ENCODE measurements at places on chromosomes 4 and X.

DNA sequence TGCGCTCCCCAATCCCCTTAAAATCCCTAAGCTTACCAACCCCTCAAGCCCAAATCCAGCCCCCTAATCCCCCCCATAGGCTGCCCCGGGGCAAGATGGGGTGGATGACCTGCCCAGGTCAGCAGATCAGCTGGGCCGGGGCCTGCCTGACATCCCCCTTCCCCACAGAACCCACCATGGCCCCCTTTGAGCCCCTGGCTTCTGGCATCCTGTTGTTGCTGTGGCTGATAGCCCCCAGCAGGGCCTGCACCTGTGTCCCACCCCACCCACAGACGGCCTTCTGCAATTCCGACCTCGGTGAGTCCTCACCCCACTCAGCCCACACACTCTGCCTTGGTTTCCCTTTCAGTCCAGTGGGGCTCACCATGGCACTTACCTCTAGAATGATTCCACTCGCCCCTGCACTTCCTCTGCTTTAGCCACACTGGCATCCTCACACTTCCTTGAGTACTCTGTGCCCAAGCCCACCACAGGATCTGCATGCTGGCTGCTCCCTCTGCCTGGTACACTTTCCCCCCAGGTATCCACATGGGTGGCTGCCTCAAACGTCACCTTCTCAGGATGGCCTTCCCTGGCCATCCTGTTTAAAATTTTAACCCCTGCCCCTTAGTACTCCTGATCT lies 1.1 kb downstream of the TIMP1 start:
- no peak for DNase-seq

DNA sequence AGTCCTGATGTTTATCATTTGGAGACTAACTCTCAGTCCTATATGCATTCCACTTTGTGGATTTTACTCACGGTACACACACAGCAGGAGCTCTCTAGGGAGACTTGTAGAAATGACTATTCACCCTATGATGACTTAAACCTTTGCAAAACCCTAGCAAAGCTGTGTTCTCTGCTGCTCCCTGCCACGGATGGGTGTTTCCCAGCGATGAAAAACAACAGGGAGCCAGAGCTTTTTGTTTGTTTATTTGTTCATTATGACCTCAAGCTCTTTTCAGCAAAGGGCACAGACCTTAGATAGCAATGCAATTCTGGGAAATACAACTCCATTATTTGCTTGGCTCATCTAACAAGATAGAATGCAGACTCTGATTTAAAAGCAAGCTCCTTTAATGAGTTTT lies 156.6 kb downstream of the GRIA3 start:
- DNase-seq = no peak

DNA sequence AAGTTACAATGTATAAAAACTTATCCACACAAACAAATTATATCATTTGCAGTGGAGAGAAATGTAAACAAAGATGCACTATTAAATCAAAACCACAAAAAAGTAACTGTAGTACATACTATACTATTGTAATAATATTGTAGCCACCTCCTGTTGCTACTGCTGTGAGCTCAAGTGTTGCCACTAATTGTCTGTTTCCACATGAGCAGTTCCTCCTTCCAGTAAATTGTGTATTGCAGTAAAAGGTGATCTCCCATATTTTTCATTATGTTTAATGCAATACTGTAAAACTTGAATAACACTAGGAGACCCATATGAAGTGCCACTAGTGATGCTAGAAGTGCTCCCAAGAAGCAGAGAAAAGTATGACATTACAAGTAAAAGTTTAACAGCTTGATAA lies 11.7 kb downstream of the LIN54 start:
- DNase-seq = no peak

DNA sequence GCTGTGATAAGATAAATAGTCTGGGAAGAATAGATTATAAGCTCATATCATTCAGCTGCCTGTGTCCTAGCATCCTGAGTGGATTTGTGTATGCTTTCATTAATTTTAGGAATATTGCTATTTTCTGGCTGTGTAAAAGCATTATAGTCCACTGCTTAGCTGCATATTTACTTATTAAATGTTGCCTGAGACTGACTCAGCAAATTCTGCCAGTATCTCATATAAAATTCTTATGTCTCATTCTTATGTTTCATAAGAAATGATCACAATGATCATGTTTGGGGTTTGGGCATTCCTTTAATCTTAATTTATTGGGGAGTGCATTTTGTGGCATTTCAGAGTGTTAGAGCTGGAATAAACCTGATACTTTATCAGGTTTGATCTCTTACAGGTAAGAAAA lies 34.9 kb downstream of the RASSF6 start:
- no peak for DNase-seq

DNA sequence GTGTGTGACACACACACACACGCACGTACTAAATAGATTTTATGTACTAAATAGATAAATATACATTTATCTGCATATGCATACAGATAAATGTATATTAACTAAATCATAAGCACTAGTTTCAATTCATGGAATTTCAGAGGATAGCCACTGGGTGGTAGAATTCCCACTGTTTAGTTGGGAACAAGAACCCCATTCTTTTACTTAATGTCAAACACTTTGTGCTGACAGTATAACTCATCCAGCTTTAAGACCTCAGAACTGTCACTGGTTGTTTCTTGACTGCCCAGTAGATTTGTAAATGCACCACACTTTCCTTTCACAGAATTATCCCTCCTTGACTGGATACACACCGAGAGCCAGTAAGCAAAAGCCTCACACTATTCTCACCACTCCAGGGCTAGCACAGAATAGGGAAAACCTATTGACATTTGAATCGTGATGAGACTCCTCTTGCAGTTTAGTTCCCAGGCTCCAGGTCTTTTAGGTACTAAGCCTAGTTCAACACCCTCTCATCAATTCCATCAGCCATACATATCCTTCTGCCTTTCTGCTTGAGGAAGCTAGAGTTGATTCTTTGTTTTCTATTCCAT lies 32.4 kb downstream of the PPARGC1A start:
- no peak for DNase-seq

GRCh38 chr4:87251106-87251505 lies 30.7 kb upstream of the KLHL8 start:
- no peak for DNase-seq

DNA sequence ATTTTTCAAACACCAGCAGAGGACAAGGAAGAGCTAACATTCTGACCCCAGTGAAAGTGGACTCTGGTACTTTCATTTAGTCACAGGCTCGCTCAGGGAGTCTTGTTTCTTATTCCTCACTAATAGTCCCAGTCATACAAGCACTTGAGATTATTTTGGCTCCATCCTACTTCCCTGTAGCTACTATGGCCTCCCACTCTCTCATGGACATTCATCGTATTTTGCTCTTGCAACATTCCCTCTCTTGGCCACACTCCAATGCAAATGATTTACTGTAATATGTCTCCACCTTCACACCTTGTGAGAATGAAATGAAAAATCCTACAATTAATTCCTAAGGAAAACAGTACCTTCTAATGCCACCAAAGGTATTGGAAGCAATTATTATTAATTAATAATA lies 21.3 kb downstream of the PLRG1 start:
- DNase-seq = no peak

- no peak for DNase-seq
Observed at GRCh38 chrX:155819525-155819924, 61.6 kb upstream of the VAMP7 start.

DNA sequence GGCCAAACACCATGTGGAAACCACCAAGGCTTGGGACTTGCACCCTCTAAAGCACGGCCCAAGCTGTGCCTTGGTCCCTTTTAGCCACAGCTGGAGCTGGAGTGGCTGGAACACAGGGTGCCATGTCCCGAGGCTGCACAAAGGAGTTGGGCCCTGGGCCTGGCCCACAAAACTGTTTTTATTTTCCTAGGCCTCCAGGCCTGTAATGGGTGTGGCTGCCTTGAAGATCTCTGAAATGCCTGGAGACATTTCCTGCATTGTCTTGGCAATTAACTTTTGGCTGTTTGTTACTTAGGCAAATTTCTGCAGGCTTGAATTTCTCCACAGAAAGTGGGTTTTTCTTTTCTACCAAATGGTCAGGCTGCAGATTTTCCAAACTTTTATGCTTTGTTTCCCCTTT lies 55.7 kb downstream of the IL15 start:
- no peak for DNase-seq

DNA sequence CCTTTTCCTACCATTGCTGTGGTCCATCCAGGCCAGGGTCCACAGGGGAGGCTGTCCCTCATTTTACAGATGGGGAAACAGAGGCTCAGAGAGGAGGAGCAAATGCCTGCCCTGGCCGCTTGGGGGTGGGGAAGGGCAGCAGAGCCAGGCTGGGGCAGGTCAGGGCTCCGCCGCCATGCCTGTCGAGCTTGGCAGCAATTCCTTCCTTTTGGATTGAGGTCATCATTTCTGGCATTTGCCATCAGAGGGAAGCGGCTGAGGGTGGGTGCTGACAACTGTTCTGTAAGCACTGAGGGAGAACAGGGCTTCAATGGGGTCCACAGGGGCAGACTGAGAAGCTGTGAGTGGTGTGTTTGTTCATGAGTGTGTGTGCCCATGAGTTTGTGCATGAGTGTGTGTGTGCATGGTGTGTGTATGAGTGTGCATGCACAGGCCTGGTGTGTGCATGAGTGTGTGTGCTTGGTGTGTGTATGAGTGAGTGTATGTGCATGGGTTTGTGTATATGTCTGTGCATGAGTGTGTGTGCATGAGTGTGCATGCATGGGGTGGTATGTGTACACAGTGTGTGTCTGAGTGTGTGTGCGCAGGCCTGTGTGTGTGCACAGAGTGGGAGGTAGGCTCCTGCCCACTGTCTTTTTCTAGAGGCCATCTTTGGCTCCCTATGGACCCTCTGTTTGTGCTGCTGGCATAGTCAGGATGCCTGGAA lies 115.2 kb downstream of the SORCS2 start:
- no peak for DNase-seq

GRCh38 chrX:68428431-68428830 lies 4.9 kb downstream of the OPHN1 start:
- DNase-seq = no peak

GRCh38 chr4:77430847-77431246 lies 174.8 kb upstream of the CXCL13 start:
- no peak for DNase-seq

- peak; percentile 78 for DNase-seq
Observed at GRCh38 chr4:87093443-87094123, 126.8 kb downstream of the KLHL8 start.

- no peak for DNase-seq
Observed at GRCh38 chrX:125137521-125137920, 182.2 kb upstream of the TEX13C start.

DNA sequence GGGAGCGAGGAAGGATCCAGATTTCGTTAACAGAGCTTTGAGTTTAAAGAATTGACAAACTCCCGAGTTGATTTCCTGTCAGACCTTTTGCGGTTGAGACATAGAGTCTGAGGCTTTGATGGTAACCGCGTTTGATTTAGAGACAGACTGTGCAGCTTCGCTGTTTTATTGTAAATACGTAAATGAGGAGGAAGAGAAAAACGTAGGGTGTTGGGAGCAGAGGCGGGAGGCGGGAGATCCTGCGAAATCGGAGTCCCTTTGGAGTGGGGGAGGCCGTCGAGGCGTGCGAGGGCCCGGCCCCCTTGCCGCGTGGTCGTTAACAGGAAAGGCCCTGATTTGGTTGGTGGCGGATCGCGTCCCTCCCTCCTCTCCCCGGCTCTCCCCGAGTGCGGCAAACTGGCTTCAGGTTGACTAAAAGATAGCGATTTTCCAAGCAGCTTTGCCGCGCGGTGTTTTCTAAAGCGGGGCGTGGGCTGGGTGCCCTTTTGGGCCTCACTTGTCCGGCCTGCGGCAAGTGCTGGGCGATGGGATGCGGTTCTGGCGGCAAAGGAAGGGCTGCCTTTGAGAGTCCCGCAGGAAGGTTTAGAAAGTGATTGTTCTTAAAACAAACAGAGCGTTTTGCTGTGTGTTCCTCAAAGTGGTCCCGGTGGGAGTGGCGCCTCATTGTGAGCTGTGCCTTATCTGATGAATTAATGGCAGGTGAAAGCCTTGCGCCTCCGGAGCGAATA lies 857 bp downstream of the SCML1 start:
- peak; percentile 81 for DNase-seq

DNA sequence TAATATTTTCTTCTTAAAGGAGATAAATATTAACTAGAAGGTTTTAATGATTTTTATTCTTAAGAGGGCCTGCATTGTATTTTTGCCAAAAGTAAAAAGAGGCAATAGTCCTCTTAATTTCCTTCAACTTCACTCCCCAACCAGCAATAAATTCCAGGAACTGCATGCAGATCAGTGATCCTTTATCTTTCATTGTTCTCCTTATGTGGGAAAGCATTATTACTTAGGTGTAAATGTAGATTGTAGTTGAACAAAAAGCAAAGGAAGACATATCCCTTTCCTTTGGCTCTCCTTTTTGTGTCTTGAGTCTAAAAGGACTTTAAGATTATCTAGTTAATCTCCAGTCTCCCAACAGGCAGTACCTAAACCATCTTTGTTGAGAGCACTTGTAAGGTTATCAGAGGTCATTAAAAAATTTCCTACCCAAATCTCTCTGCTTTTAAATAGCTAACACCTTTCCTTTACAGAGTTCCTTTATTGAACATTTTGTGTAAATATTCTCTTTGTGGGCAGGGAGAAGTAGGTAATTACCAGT lies 55.3 kb downstream of the RAPGEF2 start:
- no peak for DNase-seq

DNA sequence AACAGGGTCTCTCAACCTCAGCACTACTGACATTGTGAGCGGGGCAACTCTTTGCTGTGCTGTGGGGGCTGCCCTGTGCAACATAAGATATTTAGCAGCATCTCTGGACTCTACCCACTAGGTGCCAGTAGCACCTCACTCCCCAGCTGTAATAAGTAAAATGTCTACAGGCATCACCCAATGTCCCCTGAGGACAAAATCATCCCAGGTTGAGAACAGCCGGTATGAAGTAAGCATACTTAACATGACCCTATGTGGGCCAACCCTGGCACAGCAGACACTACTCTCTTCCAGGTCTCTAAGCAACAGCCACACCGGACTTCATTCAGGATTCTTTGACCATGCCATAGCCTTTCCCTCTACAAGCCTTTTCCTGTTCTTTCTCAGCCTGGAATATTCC lies 10.5 kb upstream of the MGST2 start:
- peak; percentile 77 for DNase-seq

GRCh38 chr4:8291036-8291682 lies 21.6 kb downstream of the HTRA3 start:
- DNase-seq = no peak

DNA sequence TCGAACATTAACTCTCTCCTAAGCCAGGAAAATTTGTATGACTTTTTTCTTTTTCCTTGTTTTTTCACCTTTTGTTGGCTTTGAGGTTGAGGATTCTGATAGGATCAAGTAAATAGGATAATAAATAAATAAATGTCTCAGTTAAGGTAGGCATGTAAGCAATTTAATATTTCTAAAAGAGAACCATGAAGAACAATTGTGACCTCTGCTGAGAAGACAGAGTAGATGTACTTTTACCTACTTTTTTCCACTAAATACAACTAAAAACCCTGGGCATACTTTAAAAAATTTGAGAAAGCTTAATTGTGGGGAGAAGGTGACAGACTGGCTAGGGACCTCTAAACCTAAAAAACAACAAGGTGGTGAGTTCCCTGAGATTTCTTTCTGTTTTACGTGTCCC lies 31.6 kb upstream of the CLNK start:
- no peak for DNase-seq

GRCh38 chrX:121666171-121666570 lies 618.8 kb downstream of the GLUD2 start:
- no peak for DNase-seq

All from NCI-H82 (cell line).